ENCODE measurements at places on chromosomes 3 and 15.
A peak's percentile ranks its signal among the peaks of the same experiment; 100 is the strongest.

- no peak for DNase-seq
Measured at GRCh38 chr3:187198490-187198889, 1.2 kb downstream of the RTP1 start.

DNA sequence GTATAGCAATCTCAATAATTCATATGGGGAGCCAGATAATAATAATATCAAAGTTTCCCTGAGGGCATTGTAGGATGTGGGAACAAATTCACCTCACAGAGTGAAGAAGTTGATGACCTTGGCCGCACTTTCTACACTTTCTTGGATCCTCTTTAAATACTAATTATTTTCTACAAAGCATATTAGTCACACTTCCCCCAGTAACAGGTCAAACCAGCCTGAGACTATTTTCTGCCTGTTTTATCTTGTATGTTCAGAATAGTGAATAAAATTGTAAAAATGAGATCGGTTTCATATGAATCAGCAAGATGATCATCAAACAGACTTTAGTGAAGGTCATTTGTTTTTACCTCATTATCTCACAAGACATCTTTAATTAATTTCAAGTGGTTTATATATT, 2.3 kb upstream of the OR5K3 start:
- DNase-seq: no peak

DNA sequence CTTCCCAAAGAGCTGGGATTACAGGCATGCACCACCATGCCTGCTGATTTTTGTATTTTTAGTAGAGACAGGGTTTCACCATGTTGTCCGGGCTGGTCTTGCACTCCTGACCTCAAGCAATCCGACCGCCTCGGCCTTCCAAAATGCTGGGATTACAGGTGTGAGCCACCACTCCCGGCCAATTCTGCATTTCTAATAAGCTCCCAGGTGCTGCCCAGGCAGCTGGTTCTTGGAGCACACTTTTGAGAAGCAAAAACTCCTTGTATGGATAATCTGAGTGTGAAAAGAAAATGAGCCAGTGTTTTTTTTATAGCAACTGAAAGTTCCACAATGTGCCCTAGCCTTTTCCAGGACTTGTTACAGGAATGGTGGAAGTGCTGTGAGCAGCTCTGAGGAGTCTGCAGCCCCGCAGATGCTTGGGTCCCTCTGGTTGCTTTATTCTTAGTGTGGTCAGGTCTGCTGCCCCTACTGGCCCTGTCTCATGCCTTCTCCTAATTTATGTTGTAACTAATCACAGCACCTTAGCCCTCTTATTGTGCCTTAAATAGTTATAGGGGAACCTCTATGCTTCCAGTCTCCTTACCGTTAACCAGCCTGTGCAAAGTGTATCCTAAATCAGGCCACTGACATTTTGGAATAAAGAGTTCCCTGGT, 13.5 kb upstream of the KCNAB1 start:
- DNase-seq: no peak

DNA sequence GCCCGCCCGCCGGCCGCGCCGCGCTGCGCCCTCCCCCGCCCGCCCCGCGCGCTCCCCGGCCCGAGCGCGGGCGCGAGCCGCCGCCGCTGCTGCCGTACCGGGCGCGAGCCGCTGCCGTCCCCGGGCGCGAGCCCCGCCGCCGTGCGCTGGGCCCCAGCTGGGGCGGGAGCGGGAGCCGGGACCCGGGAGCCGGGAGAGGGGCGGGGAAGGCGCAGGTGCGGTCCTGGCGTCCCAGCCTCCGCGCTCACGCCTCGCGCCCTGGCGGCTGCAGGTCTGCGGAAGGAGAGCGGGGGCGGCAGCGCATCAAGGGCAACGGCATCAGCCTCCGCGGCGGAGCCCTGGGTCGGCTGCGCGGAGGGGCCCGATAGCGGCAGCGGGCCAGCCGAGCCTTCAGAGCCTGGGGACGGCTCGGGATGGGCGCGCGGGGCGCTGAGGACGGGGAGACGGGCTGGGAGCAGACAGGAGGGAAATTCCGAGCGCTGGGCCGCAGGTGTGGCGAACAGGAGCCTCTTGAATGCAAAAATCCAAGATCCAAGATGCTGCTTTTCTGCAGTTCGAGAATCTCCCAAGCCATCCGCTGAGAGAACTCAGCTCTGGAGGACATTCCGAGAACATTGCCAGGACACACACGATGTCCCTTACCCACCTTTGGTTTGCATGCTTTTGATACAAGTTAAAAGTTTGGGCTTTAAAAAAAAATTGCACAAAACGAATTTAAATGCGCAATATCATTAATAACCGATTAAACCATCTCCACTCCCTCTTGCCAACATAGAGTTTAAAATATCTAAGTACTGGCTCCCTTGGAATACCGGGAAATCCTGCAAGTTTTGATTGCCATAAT, 251.1 kb downstream of the TJP1 start:
- no peak for DNase-seq

DNA sequence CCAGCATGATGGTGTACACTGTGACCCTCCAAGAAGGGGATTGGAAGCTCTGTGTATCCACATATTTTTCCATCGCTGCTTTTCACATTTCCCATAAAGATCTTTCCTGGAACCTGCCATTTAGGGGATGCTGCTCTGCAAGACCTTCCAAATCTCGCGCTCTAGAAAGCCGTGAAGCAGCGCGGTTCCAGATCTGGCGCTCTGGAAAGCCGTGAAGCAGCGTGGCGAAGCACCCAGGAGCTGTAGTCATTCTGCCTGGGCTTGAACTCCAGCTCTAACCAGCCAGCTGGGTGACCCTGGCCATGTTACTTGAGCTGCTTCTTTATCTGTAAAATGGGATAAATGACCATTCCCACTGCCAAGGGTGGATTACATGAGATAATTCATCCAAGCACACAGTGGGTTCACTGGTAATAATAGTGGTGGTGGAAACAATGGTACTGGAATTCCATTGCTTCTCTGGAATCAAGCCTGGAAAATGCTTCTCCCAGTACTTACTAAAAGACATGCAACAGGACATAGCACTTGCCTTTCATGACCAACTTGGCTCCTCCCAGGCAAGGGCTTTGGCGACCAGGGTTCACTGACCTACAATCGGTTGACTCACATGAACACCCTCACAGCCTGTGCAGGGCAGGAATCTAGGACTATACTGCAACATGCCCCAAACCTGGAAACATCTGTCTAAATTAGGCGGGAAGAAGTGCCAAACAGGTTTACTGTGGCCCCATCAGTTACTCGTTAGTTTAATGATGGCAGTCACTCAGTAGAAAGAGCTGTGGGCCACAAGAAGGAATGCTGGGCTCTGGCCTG, 70.7 kb downstream of the XXYLT1 start:
- no peak for DNase-seq

GRCh38 chr3:78163379-78163778, 1123.5 kb downstream of the ROBO2 start:
- DNase-seq: no peak

DNA sequence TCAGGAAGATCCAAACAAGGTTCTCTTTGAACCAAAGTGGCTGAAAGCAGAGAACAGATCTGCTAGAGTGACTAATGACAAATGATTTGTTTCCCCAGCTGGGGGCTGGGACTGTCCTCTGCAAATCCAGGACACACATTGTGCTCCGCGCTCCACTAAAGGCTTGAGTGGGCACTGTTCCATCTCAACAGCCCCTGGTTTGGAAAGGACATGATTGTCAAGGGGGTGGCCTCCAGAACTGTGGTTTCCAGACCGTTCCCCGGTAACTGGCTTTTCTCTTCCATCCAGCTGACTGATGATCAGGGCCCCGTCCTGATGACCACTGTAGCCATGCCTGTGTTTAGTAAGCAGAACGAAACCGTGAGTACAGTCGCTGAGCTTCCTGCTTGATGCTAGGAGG, 91.0 kb downstream of the LRTM1 start:
- no peak for DNase-seq

- no peak for DNase-seq
Measured at GRCh38 chr15:89674526-89674925, 4.6 kb downstream of the PLIN1 start.

DNA sequence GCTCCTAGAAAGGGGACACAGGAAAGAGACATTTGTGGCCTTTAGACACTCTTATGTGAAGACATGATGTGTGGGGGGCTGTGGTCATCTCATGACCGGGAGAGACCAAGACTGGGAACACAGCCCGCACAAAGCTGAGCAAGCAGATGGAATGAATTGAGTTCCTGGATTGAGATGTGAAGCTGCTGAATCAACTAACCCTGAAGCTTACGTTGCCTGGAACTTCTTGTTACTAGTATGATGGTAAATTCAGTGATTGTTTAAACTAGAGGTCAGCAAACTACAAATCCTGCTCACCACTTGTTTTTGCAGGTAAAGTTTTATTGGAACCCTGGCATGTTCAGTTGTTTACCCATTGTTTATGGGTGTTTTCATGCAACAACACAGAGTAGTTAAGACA, 83.4 kb upstream of the BHLHE40 start:
- DNase-seq: no peak

- DNase-seq: no peak
Measured at GRCh38 chr3:193729601-193730000, 136.6 kb downstream of the OPA1 start.

DNA sequence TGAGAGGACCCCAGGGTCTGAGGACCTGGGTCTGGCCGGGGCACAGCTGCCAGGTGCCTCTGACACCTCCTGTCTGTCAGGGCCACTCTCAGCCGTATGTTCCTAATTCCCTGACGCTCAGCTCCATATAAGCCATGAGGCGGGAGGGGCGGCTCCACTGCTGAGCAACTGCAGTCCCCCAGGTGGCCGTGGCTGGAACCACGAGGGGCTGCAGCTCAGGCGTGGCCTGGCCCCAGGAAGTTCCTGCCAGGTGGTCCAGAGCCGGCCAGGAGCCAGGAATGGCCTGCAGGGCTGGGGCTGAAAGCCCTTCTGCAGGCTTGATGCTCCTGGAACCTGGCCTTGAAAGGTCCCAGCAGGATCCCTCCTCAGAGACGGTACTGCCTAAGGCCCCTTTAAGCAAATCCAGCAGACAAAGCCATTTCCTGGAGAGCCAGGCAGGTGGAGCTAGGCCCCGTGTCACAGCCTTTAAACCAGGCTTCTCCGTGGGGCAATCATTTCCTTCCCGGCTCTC, 118.0 kb downstream of the CHSY1 start:
- no peak for DNase-seq

GRCh38 chr15:66948294-66948693, 117.1 kb upstream of the SMAD3 start:
- peak; percentile 56 for DNase-seq

DNA sequence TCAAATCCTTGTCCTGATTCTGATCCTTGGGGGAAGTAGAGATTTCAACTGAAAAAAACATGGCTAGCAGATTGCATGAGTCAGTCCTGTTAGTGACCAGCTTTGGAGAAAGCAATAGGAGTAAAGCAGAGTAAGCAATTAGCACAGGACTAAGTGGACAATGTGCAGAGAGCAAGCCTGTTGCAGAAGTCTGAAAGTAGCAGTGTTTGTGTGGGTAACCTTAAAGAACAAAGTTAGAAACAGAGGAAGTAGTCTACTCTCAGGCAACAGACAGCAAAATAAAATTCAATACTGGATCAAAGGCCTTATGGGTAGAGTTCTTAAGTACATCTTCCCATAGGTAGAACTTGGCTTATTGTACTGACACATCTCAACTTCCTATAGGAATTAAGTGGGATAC, 916.8 kb downstream of the CADM2 start:
- DNase-seq: no peak

DNA sequence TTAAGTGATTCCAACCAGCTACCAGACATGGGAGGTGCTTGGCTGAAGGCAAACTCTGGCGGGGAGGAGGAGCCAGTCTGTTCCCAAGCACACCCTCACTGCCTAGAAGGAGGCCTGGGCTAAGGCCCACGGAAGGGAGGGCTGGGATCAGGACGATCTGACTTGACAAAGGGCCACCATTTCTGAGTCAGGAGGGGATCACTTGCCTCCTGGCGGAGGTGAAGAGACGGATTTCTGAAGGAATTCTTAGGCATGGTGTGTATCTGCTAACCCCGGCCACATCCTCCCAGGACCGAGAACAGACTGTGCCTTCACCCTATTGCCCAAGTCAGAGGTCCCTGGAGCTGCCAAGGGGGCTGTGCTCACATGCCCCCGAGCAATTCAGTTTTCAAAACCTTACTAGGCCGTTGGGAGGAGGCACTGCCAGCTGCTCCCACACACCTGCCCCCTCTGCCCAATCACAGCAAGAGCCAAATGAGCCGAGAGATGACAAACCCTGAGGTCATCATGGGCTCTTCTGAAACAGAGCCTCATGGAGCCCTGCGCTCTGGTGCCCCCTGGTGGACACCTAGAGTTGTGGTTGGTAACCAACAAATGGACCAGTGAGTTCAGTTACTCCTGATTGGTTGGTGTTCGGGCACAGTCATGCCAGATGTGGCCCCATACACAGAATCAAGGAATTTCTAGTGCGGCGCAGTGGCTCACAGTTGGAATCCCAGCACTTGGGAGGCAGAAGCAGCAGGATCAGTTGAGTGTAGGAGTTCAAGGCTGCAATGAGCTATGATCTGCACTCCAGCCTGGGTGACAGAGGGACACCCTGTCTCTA, 6.5 kb upstream of the TNK2 start:
- DNase-seq: peak; percentile 97

GRCh38 chr3:17301271-17301670, 416.5 kb downstream of the PLCL2 start:
- peak; percentile 5 for DNase-seq

GRCh38 chr3:60094392-60094947, 1044.6 kb upstream of the CFAP20DC start:
- DNase-seq: no peak

DNA sequence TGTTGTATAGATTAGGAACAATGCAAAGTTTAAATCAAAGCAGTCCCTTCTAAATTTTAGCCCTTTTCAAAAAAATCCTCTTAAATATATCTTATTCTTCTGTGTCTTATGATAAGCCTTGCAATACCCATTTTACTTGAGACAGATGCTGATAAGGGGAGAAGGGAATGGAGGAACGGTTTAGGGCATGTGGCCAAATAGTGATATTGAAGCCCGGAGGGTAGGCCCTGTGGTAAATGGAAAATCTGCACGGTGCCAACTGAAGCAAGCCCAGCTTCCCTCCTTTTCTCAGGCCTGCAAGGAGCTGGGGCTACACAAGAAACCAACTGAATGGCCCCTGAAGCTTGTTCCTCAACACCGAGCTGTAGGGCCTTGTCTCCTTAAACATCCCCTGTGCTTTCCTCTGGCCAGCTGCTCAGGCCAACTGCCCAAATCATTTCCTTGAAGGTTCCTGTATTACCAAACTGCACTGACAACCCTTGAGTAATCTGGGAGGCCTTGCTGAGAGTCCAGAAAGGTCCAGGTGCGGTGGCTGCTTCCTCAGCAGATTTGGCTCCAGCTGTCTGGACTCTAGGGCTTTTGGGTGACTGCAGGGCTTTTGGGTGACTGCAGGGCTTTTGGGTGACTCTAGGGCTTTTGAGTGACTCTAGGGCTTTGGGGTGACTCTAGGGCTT, 67.2 kb downstream of the NCEH1 start:
- DNase-seq: no peak

DNA sequence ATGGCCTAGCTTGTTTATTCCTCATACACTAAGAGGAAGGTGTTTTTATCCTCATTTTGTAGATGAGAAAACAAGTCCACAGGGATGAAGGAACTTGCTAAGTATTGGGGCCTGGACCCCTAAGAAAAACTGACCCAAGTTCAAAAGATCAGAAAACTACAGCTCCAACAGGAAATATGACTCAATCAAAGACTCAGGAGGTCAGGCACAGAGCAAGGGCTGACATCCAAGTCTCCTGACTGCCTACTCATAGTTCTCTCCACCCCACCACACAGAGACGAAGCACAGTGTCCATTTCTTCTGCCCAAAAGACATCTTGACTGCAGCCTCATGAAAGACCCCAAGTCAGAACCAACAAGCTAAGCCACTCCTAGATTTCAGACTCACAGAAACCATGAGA, 26.9 kb upstream of the TPM1 start:
- DNase-seq: peak; percentile 14

- no peak for DNase-seq
Measured at GRCh38 chr15:68034081-68034480, 20.0 kb upstream of the PIAS1 start.
